ENCODE measurements at places on chromosomes 5 and 9. TPM values are rescaled to one million over a fixed set of nuclear protein-coding genes. Genes with fewer than 3 reads are reported as not detected.
A peak's percentile ranks its signal among the peaks of the same experiment; 100 is the strongest.

PCDHGA1 gene
- total RNA-seq = 3.3 TPM

DNA sequence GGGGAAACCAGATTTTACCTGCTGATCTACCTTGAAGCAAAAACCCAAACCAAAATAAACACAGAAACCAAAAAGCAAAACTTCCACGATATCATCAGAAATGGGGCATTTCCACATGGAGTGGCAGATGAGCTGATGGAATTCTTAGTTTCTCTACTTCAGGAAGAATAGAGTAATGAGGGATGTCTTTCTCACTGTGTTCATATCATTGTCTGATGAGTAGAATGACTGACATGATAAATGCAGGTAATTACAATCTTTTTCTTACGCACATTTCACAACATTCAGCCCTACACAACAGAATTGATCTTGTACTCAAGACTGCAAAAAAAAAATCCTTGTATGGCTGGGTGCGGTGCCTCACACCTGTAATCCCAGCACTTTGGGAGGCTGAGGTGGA, 23.2 kb upstream of the ANKH start:
- no peak for DNase-seq

DNA sequence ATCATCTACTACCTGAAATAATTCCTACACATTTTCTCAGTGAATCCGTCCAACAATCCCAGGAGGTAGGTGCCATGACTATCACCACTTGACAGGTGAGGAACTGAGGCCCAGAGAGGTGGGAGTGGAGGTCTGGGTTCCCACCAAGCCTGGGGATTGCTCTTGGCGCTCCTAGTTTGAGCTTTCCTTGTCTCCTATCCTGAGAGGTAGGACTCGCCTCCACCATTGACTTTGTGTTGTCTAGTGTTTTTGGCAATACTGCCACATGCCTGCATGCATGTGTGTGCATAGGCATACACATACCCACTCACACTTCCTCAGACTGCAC, 6.3 kb upstream of the NTNG2 start:
- no peak for DNase-seq

DNA sequence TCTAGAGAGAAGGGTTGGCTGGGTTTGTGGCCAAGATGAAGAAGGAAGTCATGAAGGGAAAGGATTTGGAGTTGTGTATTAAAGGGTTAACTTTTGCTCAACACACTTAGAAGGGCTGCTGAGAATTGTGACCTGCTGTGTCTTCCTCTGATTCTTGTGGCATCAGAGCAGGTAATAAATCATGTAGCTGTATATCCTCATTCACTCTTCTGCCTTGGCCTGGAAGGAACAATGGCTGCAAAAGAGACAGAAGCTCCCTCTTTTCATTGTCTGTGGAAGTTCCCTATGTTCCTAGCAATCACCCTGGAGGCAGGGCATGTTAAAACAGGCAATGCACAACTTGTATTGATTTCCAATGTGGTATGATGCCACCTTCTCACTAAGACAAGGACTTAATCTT, 159.1 kb downstream of the LRRC70 start:
- DNase-seq = no peak

- DNase-seq = no peak
Observed at GRCh38 chr9:91640428-91640827, 216.8 kb upstream of the NFIL3 start.

DNA sequence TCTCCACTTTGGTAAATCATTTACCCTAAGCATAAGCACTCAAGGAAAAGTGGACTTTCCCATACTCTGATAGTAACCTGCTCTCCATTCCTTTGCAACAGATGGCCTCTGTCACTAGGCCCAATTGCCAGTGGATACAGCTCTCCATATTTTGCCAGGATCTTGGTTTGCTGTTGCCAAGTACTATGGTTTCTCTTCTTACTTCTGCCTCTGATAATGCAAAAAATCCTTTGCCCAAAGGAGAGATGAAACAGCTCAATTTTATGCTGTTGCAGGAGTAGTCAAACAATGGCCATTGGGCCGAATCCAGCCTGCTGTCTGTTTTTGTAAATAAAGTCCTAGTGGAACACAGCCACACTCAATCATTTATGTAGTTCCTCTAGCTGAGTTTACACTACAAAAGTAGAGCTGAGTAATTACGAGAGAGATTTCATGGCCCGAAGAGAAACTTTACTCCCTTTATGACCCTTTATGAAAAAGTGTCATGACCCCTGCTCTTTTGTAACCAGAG, 92.5 kb downstream of the HTR4 start:
- no peak for DNase-seq

DNA sequence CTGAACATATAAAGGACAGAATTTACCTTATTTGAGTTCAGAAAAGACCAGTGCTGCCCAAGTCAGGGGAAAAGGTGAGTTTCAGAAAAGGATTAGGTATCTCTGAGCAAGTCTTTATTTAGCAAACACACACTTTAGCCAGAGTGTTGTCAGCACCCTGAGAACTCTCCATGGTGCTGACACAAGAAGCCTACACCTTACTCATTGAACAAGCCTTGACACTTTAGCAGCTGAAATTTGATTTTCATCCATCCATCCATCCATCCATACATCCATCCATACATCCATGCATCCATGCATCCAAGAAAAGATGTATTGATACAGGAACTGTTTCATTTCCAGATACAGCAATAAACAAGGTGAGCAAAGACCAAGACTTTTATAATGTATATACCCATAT, 311.2 kb downstream of the TRIM32 start:
- DNase-seq = no peak

DNA sequence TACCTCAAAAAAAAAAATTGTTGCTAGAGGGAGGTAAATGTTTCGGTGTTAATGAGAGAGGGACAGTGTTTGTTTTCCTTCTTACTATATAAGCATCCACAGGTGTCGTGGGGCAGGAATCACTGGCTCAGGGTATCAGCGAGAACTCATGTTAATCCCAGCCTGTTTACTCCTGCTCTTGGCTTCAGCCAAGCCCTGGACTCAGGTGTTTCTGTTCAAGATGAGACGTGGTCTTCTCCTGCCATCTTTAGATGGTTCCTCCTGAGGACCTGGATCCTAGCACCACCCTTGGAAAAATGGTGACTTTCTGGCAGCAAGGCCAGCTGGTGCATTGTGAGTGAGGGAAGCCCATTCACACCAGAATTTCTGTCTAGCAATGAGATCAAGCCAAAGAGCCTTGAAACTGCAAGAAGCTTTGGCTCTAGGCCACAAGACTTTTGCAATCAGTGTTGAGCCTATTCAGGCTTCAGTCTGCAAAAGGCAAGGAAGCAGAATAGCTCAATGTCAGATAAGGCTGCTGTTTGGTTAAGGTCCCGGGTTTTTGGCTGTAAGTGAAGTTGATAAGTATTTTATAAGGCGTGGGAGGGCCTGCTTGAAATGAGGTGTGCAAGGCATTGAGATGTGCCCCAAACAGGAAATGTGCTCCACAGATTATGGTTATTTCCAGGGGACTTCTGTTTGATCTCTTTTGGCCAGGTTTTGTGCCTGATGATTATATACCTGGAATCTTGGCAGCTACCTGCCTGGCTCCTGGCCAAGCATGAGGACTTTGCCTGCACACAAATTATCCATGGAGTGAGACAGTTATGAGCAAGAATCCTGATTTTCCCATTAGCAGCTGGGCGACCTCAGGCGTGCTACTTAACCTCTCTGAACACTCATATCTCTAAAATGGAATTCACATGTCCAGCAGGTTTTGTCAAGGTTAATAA, 99.8 kb downstream of the TENT4A start:
- no peak for DNase-seq

DNA sequence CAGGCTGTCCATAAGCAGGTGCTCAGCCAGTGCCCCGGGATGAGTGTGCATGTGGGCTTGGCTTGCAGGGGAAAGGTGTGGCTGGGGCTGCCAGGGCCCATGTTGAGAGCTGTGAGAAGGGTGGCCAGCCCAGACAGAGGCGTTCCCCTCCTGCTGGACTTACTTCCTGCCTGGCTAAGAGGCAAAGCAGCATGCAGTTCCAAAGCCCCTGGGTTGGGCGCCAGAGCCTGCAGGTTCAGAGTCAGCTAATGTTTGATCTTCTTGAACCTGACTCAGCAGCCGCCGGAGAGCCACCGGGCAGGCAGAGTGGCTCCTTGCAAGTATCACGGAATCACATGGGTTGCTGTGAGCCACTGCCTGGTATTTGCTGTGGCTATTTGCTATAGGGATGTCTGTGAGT, 168.4 kb upstream of the MAP1B start:
- no peak for DNase-seq

- peak; percentile 28 for DNase-seq
Observed at GRCh38 chr5:16935231-16936149, 598 bp downstream of the MYO10 start.

DNA sequence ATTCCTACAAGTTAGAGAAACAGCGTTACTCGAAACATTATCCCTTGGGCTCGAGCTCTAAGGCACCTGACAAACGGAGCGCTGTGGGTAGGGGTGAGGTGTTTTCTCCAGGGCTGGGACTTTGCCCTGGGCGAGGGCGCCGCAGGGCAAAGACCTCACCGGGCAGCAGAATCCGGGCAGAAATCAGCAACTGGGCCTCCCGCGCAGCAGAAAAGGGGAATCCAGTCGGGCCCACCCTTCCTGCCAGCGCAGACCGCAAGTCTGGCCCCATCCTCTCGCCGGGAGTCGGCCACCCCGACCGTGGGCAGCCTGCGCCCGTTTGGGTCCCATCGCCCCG, 430 bp upstream of the MSH3 start:
- no peak for DNase-seq

GRCh38 chr5:1785062-1785461, 14.6 kb downstream of the MRPL36 start:
- no peak for DNase-seq

PCDHGA8 gene
- 5.7 TPM for total RNA-seq

OSTF1 gene
- total RNA-seq = 11.8 TPM

DNA sequence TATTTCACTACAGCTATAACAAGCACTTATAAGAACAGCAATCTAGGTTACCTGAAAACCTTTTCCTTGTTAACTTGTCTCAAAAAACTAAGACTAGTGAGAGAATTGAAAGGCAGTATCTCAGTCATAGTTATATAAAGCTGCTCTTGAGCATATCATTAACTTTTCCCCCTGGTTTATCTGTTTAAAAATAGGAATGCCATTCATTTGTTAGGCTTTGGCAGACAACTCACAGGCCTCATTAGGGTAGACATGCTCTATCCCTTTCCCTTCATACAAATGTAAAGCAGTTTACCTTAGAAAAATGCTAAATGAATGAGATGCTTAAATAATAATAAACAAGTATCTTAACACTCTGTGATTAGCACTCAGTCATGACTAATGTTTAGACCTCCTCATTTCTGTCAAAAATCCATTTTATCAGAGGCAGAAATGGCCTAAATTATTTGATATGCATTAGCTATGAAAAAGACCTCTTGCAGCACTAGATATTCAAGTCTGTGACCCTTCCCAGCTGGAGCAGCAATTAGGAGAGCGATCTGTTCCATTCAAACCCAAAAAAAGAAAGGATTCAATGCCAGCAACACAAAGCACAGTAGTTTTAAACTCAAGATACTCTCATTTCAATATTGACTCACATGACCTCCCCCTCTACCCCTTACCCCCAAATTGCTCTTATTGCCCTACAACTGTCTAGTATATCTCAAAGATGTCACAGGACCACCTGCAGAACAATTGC, 1578.8 kb upstream of the WWC1 start:
- DNase-seq = no peak

TRIM7 gene
- total RNA-seq = 2.0 TPM

- DNase-seq = no peak
Observed at GRCh38 chr5:160843240-160843639, 8.8 kb downstream of the ATP10B start.

DNA sequence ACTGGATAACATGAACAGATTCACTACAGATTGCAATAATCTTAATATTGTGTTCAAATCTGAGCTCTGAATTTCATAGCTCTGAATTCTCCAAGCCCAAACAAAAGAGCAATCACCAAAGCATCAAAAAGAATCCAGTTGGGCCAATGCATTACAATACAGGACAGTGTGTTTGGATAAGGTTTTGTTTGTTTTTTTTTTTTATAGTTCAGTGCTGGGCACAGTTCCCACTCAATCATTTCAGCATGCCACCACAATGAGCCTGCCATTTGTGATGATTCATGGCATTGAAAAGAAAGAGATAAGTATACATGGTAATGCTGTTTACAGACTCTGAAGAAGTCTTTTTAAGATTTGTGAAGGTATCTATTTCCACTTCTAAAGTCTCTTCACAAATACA, 1.7 kb upstream of the HTR1A start:
- no peak for DNase-seq

CACFD1 gene
- total RNA-seq = 22.8 TPM

DNA sequence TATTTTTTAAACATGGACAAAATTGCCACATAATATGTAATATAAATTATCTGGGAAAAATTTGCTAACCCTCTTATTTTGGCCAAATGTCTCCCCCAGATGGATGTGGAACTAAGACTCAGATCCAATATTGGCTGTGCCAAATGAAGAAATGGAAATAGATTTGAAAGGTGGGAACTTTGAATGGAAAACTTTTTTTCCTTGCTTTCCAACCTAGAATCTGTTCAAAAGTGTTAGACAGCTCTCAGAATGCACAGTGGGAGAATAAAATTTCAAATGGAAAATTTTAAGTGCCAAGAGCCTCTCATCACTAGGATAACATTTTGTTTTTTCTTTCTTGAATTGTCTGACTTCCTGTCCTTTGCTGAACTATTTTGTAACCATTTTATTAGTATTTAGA, 142.6 kb upstream of the GAS1 start:
- no peak for DNase-seq

DNA sequence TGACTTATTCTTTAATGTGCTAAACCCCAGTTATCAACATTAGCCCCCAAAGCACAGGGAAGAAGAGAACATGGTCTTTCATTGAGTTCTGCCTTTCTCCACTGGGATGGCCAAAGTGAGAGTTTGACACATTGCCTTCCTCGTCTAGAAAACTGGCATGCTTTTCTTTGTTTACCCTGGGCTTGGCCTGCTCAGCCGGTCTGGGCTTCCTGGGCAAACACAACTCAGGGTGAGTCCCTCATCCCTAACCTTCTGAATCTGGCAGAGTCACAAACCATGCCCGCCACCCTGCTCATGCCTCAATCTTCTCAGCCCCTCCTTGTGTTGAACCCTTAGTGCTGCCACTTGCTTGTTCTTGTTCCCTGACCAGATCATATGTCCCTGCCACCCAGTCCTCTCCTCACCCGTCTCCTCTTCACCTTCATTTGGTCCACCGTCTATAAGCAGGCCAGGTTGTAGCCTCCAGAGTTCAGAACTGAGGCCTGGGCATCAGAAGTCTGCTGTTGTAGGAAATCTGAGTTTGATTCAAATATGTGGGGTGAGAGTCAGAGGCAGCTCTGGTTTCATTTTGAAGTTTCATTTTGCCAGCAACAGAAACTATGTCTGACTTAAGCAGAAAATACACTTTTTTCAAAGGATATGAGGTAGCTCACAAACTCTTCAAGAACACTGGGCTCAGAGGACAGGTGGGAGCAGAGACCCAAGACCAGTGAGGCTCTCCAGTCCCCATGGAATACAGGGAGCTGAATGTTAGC, 217.6 kb downstream of the NDUFS4 start:
- DNase-seq = no peak

DNA sequence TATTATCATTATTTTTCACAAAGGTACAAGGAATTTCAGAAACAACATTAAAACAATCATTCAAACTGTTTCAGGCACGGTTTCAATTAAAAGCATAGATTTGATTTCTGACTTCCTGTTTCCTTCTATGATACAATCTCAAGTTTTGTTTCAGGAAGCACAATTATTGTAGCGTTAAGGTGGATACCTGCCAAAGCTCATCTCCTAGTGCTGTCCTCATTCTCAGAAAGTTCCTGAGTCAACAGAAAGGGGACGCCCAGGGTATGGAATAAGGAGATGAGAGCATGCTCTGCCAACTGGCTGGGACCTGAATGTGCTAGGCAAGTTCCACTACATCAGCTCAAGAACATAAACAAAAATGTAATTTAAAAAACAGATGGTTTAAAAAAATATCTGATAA, 2.0 kb upstream of the TRIM14 start:
- no peak for DNase-seq
